Smooth muscle cell of the pulmonary artery (primary cell): ENCODE measurements at places on chromosomes 11 and 22. TPM values are rescaled to one million over a fixed set of nuclear protein-coding genes. Genes with fewer than 3 reads are reported as not detected.

The SH3BP1 gene
- 10.6 and 13.7 TPM in 2 replicates for total RNA-seq

The AIFM3 gene
- total RNA-seq, result 0.52 and 0.56 TPM in 2 replicates

The OR8K3 gene
- not detected in 2 replicates for total RNA-seq

The SLCO2B1 gene
- total RNA-seq, result 0.03 TPM in 1 of 2 replicates, not detected in the other

The MPEG1 gene
- not detected in 2 replicates for total RNA-seq

The RIMBP3B gene
- total RNA-seq, result 0.20 and 0.23 TPM in 2 replicates

The SLC1A2 gene
- total RNA-seq, result 1.9 and 4.5 TPM in 2 replicates

The AMPD3 gene
- total RNA-seq, result 3.1 and 5.8 TPM in 2 replicates

The MUC5AC gene
- not detected in 2 replicates for total RNA-seq

The CECR2 gene
- total RNA-seq, result 0.03 TPM in 1 of 2 replicates, not detected in the other

The FERMT3 gene
- 4.1 and 21.1 TPM in 2 replicates for total RNA-seq

The EMID1 gene
- total RNA-seq, result not detected in 2 replicates

The APLNR gene
- 0.03 and 0.39 TPM in 2 replicates for total RNA-seq

The SLC22A9 gene
- total RNA-seq, result not detected in 2 replicates

The TLCD5 gene
- total RNA-seq, result 8.6 and 11.6 TPM in 2 replicates

The NOX4 gene
- 0.85 and 2.7 TPM in 2 replicates for total RNA-seq

The DUSP8 gene
- total RNA-seq, result 0.78 and 1.2 TPM in 2 replicates

The TSSK2 gene
- total RNA-seq, result not detected in 2 replicates

The IL18 gene
- total RNA-seq, result 0.07 and 0.23 TPM in 2 replicates

The TUBGCP6 gene
- total RNA-seq, result 27.4 and 37.1 TPM in 2 replicates

The SLC5A1 gene
- total RNA-seq, result not detected in 2 replicates

The DDX25 gene
- not detected in 2 replicates for total RNA-seq

The MRGPRF gene
- total RNA-seq, result 20.2 and 65.7 TPM in 2 replicates

The FGF19 gene
- not detected in 2 replicates for total RNA-seq

The KRTAP5-8 gene
- total RNA-seq, result not detected in 2 replicates

The IL17REL gene
- total RNA-seq, result not detected in 2 replicates

The MMP11 gene
- total RNA-seq, result 37.1 and 38.2 TPM in 2 replicates

The SAA1 gene
- total RNA-seq, result 28.7 TPM in 1 of 2 replicates, not detected in the other

The C1QTNF5 gene
- total RNA-seq, result 15.8 and 24.9 TPM in 2 replicates

The RPS19BP1 gene
- 30.1 and 32.9 TPM in 2 replicates for total RNA-seq

The CLTCL1 gene
- total RNA-seq, result 16.9 and 23.8 TPM in 2 replicates

The CCDC15 gene
- total RNA-seq, result 0.99 and 1.3 TPM in 2 replicates
